ENCODE measurements at places on chromosomes 11 and 22.

- DNase-seq, result no peak
Measured at GRCh38 chr11:30710221-30710620, 124.1 kb upstream of the MPPED2 start.

GRCh38 chr22:26898946-26899605, 241.7 kb downstream of the MIAT start:
- DNase-seq, result no peak

- DNase-seq, result no peak
Measured at GRCh38 chr11:134536219-134536618, 124.2 kb upstream of the B3GAT1 start.

DNA sequence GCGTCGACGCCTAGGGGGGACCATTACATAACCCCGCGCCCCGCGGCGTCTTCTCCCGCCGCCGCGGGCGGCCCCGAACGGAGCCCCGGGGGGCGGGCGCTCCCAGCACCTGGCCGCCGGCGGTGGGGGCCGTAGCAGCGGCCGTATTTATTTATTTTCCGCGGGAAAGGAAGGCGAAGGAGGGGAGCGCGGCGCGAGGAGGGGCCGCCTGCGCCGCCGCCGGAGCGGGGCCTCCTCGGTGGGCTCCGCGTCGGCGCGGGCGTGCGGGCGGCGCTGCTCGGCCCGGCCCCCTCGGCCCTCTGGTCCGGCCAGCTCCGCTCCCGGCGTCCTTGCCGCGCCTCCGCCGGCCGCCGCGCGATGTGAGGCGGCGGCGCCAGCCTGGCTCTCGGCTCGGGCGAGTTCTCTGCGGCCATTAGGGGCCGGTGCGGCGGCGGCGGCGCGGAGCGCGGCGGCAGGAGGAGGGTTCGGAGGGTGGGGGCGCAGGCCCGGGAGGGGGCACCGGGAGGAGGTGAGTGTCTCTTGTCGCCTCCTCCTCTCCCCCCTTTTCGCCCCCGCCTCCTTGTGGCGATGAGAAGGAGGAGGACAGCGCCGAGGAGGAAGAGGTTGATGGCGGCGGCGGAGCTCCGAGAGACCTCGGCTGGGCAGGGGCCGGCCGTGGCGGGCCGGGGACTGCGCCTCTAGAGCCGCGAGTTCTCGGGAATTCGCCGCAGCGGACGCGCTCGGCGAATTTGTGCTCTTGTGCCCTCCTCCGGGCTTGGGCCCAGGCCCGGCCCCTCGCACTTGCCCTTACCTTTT, at the start of gene EP300:
TSS of gene EP300 (plus strand) at position 570 of the 795 bp plus-strand sequence. CDS start 413 bp downstream, outside the sequence.
- DNase-seq, result peak; percentile 81

DNA sequence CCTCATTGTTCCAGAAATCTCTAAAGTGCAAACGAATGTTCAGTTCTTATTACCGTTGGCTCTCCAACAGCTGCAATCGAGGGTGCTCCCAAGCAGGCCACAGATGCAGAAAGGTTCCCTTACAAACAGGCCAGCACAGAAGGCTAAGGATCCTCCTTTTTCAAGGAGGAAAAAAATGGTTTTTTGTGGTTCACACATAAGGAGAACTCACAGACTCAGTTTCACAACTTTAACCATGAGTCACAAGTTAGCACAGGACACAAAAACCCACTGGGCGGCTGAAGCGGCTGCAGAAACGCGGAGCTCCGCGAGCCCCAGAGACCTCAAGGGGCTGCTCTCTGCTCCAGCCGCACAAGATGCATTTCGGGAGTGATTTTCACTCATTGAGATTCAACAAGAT, 98.2 kb upstream of the PRR5 start:
- no peak for DNase-seq

- no peak for DNase-seq
Measured at GRCh38 chr11:9269492-9270013, 4.4 kb upstream of the DENND5A start.

DNA sequence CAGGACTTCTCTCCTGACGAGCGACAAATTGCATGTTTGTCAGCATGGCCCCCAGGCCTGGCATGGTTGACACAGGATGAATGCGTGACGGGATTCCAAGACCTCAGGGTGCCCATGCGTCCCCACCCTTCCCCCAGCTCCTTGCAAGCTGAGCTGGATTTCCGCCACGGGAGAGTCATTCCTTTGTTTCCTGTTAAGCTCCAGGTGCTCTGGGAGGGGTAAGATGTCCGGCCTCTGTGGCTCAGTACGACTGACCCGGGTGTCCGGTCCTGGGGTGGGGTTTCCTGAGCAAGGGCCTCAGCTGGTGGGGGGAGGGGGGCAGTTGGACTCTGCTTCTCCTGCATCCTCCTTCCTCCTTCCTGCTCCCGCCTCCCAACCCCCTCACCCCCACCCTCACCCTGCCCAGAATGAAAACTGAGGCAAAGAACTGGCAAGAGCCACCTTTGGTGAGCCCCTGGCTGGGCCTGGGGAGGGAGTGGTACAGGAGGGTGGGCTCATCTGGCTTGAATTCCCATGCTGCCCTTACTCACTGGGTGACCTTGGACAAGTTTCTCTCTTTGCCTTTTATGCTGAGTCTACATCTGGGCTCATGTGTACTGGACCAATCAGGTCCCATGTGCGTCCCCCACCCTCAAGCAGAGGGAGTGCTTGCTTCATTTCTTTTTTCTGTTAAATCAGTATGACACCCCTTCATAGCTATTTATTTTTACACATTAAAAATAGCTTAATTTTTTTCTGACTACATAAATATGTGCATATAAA, 2.5 kb downstream of the CDC42EP2 start:
- DNase-seq, result no peak

- no peak for DNase-seq
Measured at GRCh38 chr11:69210310-69211035, 54.7 kb downstream of the SMIM38 start.

GRCh38 chr11:73995247-73995646, 12.6 kb upstream of the UCP2 start:
- DNase-seq, result no peak

GRCh38 chr11:40885250-40885954, 574.0 kb downstream of the LRRC4C start:
- DNase-seq, result no peak

DNA sequence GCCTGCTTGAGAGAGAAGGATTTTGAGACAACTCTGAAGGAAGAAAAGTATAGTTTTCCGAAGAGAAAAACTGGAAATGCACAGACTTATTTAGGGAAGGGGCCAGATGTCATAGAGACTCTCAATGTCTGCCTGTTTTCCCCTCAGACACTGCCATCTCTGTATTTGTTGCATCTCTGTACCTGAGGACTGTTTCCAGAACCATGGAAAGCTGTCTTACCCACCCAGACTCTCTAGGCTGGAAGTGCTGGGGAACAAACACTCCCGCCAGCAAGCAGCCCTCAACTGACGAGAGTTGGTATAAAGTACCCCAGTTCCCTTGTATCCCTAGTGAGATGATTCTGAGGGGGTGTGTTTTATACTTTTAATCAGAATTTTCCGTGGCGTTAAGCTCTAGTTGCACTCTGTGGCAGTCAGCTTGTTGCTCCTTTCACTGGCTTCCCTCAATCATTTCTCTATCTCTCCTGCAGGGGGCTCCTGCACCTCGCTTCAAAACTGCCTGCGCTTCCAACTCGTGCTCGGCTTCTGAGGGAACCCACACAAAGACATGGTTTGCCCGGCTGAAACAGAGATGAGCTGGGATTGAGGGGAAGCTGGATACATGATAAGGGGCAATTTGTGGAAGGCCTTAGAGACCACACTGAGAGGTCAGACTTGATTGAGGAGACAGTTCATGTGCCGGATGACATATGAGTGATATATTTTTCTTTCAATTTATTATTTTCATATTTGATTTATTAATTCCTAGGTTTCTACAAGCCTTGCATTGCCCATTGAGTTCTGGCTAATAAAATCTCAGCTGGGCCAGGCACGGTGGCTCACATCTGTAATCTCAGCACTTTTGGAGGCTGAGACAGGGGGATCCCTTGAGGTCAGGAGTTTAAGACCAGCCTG, 36.9 kb upstream of the CLPB start:
- DNase-seq, result peak; percentile 26

- DNase-seq, result no peak
Measured at GRCh38 chr11:129969920-129970319, 32.7 kb downstream of the PRDM10 start.

GRCh38 chr11:1163321-1163910, 5.7 kb downstream of the MUC5AC start:
- no peak for DNase-seq

DNA sequence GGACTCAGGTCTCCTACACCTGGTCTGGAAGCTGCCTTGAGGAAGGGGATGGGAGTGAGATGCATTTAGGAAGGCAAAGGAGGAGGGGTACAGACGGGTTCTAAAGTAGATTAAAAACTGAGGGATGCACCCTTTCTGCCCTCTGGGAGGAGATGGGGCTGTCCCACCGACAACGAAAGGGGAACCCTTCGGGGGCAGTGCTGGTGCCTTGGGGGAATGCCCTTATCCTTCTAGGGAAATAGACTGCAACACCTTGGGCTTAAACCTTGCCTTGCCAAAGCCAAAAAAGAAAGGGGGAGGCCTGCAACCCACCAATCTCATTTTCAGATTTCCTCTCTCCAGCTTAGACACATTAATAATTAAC, 89.8 kb downstream of the PLEKHA7 start:
- no peak for DNase-seq

- no peak for DNase-seq
Measured at GRCh38 chr11:94885581-94885980, 87.8 kb downstream of the CWC15 start.

- peak; percentile 41 for DNase-seq
Measured at GRCh38 chr11:128848815-128849455, 18.2 kb downstream of the KCNJ1 start.

DNA sequence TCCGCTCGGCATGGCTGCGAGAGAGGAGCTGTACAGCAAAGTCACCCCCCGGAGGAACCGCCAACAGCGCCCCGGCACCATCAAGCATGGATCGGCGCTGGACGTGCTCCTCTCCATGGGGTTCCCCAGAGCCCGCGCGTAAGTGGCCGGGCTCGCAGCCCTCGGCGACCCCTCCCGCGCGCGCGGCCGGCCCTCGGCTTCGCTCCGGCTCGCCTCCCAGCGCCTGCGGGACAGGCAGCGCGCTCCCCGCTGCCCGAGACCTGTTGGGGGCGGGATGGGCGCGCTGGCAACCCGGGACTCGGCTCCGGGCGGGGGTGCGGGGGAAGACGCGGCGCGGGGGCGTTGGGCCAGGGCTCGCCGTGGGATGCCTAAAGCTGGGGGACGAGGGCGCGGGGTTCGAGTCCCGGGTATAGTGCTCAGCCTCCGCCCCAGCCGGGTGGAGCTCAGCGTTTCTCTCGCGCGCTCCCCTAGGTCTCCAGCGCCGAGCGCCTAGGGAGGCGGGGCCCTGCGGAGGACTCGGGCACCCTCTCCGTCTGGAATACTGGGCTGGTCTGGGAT, 630 bp downstream of the UBASH3B start:
- peak; percentile 18 for DNase-seq

DNA sequence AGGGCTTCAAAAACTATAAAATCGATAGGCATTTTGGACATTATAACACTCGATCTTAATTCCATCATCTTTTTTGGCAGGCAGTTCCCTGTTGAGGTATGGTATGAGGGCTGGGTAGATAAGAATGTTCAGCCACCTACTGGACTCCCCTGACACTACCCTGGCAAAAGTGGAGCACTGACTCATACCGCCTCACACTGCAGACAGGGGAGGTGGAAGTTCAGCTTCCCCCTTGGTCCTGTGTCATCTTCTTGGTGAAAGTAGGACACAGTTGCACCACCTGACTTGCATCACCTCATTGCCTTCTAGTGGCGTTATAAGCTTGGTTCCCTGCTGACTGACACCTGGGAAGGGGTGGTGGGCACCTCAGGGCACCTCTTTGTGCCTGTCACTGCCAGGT, 30.4 kb downstream of the PAAF1 start:
- DNase-seq, result no peak

DNA sequence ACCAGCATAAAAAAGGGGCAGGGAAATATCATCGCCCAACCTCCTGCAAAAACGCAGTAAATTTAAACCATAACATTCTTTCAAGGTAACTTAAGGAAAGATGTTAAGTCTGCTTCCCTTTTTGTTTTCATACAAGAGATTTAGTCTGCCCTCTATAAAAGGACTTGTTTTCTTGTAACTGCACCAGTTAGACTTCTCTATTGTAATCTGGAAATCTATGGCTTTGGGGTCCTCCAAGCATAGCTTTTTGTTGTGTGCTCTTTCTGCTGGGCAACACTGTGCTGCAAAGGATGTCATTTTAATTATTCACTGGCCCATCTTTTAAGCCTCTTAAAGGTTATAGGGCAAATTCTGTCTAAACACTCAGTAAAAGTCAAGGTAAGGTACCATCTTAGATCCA, 136.0 kb downstream of the MAML2 start:
- DNase-seq, result no peak

DNA sequence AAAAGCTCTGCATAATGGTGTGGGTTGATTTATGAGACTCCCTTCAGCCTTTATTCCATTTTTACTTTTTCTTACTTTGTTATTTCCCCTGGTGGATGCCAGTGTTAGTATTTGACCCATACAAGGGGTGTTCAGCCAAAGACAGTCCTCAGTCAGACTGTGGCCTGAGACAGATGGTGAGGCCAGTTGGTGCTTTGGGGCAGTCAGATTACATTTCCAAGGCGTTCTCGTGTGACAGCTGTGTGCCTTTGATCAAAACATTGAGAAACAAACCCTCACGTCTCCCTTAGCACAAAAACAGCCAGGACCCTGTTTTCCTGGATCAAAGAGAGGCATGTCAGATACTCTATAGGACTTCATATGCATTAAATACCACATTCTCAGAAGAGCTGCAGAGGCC, 31.3 kb upstream of the SLN start:
- no peak for DNase-seq

GRCh38 chr11:103927535-103927934, 108.9 kb upstream of the DDI1 start:
- DNase-seq, result no peak

GRCh38 chr11:37544491-37544890, 946.5 kb upstream of the RAG2 start:
- DNase-seq, result no peak

DNA sequence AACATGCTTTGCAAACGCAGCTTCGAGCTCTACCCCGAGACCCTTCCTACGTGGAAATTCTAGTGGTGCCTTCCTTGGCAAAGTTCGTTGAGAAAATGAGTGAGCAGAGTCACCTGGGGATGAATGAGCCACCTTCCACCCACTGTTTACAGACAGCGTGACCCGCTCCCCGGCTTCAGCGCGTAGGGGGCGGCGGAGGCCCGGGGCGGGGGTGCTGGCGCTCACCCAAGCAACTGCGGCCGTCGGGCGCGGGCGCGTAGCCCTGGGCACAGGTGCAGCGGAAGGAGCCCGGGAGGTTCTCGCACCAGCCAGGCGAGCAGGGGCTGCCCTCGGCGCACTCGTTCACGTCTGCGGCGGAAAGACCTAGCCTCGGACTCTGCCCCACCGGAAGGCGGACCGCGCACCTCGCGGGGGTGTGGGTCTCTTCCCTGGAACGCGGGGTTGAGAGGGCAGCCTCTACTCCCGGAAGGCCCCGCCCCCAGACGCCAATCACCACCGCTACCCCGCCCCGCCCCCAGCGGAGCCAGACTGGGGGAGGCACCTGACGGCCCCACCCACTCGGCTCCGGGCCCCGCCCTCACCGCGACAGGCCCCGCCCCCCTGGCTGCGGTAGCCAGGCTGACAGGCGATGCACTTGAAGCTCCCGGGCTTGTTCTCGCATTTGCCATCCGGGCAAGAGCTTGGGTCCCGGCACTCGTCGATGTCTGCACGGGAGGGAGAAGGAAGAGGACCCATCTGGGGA, 11.8 kb downstream of the LTBP3 start:
- peak; percentile 98 for DNase-seq

Data from activated T-helper 1 cell treated with Interleukin-2 at 50 U/mL for 16 hours (primary cell).